Right lobe of liver (tissue), 6 donors: ENCODE measurements at places on chromosomes 13 and 19. TPM values are rescaled to one million over a fixed set of nuclear protein-coding genes. Genes with fewer than 3 reads are reported as not detected.

The CD33 gene
- 2.8 TPM for total RNA-seq

The ZNF829 gene
- 0.80 TPM for total RNA-seq

The RAP2A gene
- total RNA-seq, result 8.0 TPM

The RFXAP gene
- 1.2 TPM for total RNA-seq

The C1QTNF9 gene
- 0.11 TPM for total RNA-seq

The LIM2 gene
- not detected for total RNA-seq

The NLRP13 gene
- not detected for total RNA-seq

The CYP2B6 gene
- total RNA-seq, result 768 TPM

The AP1M1 gene
- total RNA-seq, result 44.5 TPM

The TIMM29 gene
- 10.2 TPM for total RNA-seq

The EBI3 gene
- total RNA-seq, result 1.6 TPM

The SARS2 gene
- 10.6 TPM for total RNA-seq

The RAB20 gene
- total RNA-seq, result 12.9 TPM

The PABPC3 gene
- not detected for total RNA-seq

The ZNF160 gene
- total RNA-seq, result 6.6 TPM

The LYPD4 gene
- total RNA-seq, result not detected

The GPC6 gene
- total RNA-seq, result 21.1 TPM

The PLIN5 gene
- 35.0 TPM for total RNA-seq

The KLK3 gene
- not detected for total RNA-seq

The NLRP11 gene
- total RNA-seq, result 0.92 TPM

The TNFRSF19 gene
- total RNA-seq, result not detected

The MBD3L2 gene
- not detected for total RNA-seq

The SLC10A2 gene
- total RNA-seq, result not detected

The CCDC70 gene
- total RNA-seq, result not detected

The STOML3 gene
- not detected for total RNA-seq

The KRTDAP gene
- total RNA-seq, result not detected

The POLD1 gene
- 8.9 TPM for total RNA-seq

The FFAR2 gene
- not detected for total RNA-seq

The CXCL17 gene
- not detected for total RNA-seq

The CCNA1 gene
- 0.15 TPM for total RNA-seq
